Activated B cell treated with CpG ODN at 0.5 μM for 24 hours (primary cell): ENCODE measurements at places on chromosomes 4 and X. TPM values are rescaled to one million over a fixed set of nuclear protein-coding genes. Genes with fewer than 3 reads are reported as not detected.

Gene SMR3B
- not detected in 2 replicates for total RNA-seq

DNA sequence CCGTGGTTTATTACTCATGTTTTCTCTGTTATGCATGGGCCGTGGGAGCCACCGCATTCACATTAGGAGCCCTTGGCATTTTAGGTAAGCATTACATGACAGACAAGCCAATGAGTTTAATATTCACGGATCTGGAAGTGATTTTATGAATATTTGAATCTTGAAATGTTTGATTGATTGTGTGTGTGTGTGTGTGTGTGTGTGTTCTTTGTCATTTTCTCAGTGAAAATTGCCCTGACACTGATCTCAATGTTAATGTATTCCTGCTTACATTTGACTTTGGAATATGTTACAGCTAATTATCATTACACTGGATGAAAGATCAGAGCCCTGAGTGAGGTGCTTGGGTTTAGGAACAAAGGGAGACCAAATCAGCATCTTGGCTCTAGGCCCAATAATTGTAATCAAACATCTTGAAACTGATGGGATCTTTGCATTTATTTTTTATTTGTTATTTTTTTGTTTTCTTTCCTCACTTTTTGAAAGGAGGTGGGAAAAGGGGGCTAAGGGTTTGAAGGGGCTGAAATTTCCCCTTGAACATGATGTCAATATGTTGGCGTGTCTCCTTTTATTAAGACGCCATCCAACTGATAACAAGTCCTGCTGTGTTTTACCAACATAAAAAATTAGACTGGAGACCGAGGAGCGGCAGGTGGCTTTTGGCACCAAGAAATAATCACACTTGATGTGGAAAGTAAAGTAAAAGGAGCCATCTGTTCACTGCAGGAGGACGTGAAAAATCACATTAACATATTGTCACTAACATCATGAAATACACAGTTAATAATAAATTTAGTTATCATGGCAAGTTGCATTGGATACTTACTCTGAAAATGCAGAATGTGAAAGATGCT is 5.2 kb upstream of the GK2 start:
- no peak for DNase-seq

GRCh38 chrX:97401154-97401553 is 517.4 kb downstream of the RPA4 start:
- no peak for DNase-seq

GRCh38 chr4:41267997-41268396 is 11.3 kb downstream of the UCHL1 start:
- no peak for DNase-seq

Gene MAGEB3
- not detected in 2 replicates for total RNA-seq

Gene PHKA2
- 36.1 and 41.9 TPM in 2 replicates for total RNA-seq

DNA sequence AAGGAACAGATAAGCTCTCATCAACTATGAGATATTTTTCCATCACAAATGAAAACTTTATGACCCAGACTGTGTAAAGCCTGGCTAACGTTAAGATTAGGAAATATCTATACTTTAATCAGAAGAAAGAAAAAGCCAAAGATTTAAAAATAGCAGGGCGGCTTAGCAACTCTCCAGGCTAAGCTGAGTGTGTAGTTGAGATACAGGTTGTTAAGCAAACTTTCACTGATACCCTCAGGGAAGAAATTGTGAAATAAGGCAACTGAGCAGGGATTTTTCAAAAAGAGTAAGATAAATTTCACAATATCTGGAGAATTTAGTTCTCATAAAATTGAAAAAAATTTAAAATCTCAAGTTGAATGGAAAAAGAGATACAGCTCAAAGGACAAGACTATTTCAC is 382.0 kb downstream of the RAPGEF2 start:
- no peak for DNase-seq

- no peak for DNase-seq
These were observed at the start of gene MAGEB6 for GRCh38 chrX:26192204-26192603. MAGEB6 (plus strand) TSS chrX:26192440; CDS start chrX:26193847, 1,407 bp downstream.

DNA sequence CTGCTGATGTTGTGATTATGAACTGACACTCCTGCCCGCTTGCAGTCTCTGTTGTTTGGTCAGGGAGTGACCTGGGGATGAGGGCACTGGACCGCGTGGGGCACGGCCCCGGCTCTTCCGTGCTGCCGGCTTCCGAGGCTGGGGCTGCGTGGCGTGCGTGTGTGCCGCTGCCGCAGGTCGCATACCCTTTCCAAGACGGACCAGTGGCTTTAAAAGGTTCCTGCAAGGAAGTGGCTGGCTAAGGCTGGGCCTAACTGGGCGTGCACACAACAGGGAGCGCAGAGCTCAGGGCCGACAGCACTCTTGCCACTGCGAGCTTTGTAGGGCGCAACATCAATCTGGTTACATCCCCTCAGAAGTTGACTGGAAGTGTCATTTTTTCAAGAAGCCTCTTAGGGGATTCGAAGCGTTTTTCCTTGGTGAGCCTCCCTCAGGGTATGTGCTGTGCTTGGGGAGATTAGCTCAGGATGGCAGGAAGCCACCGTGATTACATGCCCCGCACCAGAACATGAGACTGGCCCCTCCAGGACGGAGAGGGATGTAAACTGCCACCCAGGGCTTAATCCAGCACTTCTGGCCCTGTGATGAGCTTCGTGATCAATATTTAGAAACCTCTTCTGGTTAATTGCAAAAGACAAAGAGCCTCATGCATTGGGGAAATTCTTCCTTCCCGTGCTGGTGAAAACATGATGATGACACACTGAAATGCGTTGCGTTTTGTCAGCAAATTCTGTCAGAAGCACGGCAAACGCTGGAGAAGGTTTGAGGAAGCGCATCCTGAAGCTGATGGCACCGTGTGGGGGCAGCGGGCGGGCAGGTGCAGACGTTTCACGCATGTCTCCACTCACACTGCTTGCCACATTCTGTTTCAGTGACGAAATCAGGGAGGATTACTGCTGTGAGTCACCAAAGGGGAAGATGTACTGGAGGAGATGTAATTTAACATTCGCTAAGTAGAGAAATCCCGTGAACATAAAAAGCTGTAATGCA is 11.1 kb downstream of the MAEA start:
- no peak for DNase-seq

- DNase-seq, result no peak
These were observed 35.1 kb downstream of the PSAPL1 start for GRCh38 chr4:7399440-7400234.

Gene NDUFC1
- 34.3 and 35.9 TPM in 2 replicates for total RNA-seq

DNA sequence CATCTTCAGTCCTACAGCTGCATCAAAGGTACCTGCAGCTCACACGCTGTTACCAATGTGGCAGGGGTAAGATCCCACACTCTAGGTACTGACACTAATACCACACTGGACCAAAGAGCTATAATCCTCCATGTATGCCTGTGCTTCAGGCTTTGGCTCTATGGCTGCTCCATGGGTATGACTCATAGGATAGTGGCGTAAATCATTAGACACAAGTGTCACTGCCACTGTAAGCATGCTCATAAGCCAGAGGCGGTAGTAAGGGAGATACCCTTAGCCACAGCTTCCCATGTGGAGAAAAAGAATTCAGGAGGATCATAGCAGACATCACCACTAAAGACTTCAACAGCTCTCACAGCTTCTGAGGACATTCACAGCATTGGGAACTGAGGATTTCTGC is 287.5 kb downstream of the ACTRT1 start:
- DNase-seq, result no peak

Gene DDX53
- not detected in 2 replicates for total RNA-seq

GRCh38 chr4:7530932-7531639 is 96.4 kb upstream of the PSAPL1 start:
- DNase-seq, result no peak

DNA sequence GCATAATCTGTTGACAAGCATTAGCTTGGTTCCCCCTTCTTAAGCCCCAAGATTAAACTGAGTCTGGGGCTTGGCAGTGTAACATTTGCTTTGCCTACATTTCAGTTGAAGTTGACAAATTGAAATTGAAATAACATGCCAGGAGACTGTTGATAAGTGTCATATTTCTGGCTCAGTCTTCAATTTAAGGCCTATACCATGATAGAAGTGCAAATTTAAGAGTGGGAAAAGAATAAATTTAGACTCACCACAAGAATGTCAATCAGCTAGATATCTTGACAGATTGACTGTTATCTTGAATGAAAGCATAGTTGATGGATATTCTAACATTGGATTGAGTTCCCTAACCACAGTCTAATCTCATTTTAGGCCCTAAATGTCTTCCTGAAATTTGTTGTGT is 117.6 kb downstream of the MAGEB17 start:
- no peak for DNase-seq

GRCh38 chr4:94767446-94767845 is 9.7 kb downstream of the BMPR1B start:
- DNase-seq, result no peak

DNA sequence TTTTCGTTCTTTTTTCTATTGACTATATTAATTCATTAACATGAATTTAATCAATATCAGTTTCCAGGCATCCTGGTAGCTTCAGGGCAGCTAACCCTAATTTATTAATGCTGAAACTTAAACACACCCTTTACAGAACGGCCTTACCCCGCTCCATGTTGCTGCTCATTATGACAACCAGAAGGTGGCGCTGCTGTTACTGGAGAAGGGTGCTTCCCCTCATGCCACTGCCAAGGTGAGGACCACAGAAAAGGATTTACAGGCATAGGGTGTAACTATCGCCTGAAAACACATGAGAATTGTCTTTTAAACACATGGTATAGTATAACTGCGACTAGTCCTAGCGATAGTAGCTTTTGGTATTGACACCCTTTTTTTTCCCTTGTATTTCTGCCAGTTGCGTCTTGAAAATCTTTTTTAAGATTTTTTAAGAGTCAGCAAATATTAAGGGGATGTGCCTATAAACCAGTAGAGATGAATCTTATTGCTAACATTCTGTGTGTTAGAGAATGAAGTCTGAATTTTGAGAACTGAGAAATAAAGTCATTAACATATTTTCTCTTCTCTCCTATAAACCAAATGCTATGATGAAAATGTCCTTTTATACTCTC is 229.0 kb downstream of the ANK2 start:
- DNase-seq, result no peak

Gene ACE2
- not detected in 2 replicates for total RNA-seq
